ENCODE measurements at places on chromosomes 12 and 14.

DNA sequence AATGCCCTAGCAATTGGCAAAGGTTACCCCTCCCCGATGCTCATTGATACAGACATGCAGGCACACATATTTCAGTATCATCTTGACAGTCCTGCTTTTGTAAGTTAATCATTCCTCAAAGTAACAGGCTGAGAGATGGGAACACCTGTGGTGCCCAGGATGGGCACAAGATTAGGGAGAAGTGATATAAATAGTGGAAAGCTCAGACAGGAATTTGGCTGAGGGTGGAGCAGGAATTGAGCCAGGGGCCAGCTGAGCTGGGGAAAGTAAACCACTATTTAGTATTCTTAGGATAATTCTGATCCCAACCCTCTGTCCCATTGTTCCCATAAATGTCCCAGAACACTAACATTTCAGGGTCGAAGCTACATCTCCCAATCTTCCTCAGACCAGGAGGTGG lies 38.3 kb downstream of the DAO start:
- DNase-seq = no peak

- DNase-seq = peak; percentile 79
Observed at GRCh38 chr12:48824112-48824511, 5.8 kb downstream of the CACNB3 start.

DNA sequence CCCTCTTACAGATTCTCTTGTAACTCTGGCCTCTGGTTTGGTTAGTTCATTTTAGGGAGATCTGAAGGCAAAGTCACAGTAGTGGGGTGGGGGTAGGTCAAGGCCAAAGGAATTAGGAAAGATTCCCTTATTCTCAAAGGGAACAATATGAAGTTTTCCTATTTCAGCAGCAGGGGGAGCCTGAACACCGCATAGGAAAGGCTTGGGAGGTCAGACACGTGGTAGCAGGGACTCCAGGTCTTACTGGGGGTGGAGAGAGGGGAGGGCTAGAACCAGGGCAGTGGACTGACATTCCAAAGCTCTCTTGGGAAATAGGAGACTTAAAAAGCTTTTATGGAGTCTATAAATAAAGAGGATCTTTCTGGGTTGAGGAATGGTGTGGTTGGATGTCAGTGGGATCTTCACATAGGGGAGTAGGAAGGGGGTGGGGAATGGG lies 1.3 kb downstream of the ZC3H10 start:
- no peak for DNase-seq

- no peak for DNase-seq
Observed at GRCh38 chr12:112995008-112995407, 16.7 kb downstream of the OAS2 start.
